ENCODE measurements at places on chromosomes 1 and 21. TPM values are rescaled to one million over a fixed set of nuclear protein-coding genes. Genes with fewer than 3 reads are reported as not detected.
A peak's percentile ranks its signal among the peaks of the same experiment; 100 is the strongest.

GRCh38 chr1:199279872-199280645, 641.2 kb downstream of the PTPRC start:
- no peak for DNase-seq

DNA sequence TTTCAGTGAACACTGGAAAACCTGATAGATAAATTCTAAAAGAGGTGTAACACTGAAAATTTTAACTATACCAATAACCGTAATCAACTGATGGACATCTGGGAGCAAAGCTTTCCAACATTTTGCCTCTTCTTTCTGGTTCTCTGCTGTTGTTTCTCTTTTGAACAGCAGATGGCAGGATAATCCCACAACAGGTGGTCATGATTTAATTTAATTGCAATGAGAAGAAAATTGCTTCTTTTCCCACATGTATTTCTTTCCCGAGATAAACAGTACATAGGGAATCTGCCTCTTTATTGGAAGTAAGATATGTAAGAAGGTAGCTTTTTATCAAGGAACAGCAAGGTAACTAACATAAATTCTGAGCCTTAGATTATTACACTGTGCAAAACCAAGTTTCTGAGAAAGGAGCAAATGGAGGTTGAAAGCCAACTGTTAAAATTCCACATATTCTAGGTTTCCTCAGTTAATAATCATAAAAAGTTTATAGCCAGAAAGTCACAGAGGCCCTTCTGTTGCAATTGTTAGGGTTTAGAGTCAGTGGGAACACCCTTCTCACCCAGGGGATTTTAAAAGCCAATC, 72.9 kb downstream of the RPS6KA1 start:
- peak; percentile 65 for DNase-seq

DNA sequence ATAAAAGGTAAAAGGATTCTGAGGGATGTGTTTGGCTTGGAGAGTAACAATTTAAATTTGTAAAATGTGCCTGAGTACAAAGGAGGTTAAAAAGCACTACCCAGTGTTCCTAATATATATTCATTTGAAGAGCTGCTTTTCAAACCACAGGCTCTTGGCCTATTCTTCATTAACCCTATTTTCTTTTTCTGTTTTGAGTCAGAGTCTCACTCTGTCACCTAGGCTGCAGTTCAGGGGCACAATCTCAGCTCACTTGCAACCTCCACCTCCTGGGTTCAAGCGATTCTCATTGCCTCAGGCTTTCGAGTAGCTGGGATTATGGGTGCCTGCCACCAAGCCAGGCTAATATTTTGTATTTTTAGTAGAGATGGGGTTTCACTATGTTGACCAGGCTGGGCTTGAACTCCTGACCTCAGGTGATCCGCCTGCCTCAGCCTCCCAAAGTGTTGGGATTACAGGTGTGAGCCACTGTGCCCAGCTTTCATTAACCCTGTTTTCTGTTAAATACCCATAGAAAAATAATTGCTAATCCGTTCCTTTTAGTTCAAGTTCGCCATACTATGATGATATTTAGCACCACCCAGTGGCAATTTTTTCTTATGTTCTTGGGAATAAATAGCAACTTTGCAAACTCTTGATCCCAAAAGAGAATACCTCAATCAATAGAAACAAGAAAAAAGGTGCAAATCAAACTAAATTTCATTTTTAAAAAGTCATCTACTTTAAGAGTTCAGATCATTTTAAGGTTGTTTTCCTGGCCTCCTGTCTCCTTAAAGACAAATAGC, 30.5 kb downstream of the ZBTB8OS start:
- DNase-seq = no peak

The PLA2G2D gene
- not detected for total RNA-seq

DNA sequence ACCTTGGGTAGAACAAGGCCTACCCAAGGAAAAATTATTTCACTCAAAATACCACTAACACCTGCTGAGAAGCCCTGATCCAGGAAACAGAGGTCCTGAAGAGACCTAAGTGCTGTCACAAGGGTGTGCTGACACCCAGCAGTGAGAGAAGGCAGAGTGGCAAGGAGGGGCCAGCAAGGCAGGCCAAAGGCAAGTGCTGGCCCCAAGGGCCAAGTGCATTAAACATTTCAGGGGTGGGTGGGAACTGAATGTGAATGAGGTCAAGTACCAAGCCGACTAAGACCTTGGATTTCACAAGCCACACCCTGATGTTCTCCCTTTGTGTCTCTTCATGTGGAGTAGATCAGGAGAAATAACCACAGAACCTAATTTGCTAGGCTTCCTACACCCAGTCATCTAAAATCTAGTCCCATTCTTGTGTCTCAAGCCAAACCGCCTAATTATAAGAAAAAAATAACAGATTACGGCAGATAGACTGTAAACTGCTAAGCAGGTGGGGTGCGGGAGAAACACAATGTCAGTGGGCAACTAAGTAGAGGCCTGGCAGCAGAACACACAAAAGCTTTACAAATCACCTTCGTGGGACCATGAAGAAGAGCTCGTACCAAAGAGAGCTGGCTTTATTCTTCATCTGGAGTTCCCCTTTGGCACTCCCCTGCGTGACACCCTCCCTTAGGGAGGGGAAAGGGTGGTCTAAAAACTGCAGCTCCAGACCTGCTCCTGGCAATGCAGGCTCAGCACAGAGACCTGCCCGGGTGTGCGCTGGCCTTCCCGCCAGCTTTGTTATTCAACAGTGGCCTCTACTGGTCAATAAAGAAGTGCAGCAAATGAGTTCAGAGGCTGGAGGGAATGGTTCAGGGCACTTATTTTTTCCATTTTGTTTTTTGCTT, 8.7 kb downstream of the UBE2G2 start:
- DNase-seq = peak; percentile 71

The KCNE1 gene
- total RNA-seq = 0.27 TPM

DNA sequence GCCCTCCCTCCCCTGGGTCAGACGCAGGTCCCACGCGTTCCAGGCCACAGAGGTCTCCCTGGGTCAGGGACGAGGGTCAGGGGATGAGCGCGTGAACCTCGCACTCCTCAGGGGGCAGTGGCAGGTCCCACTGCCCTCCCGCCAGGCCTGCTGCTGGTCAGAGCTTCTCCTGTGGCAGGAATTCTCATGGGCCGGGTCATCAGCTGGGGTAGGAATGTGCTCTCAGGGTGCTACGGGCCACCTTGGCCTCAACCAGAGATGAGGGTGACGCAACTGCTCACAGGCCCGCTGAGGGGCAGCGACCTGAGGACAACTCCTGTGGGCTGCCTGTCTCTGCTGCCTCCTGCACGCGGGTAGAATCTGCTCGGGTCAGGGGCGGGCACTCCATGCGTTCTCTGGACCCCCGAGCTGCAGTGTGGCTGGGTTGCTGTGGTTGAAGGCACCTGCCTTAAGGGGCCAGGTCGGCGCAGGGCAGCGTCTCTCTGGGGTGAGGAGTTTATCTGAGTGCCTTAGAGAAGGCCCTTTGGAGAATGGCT, 128.8 kb downstream of the PRDM16 start:
- no peak for DNase-seq

DNA sequence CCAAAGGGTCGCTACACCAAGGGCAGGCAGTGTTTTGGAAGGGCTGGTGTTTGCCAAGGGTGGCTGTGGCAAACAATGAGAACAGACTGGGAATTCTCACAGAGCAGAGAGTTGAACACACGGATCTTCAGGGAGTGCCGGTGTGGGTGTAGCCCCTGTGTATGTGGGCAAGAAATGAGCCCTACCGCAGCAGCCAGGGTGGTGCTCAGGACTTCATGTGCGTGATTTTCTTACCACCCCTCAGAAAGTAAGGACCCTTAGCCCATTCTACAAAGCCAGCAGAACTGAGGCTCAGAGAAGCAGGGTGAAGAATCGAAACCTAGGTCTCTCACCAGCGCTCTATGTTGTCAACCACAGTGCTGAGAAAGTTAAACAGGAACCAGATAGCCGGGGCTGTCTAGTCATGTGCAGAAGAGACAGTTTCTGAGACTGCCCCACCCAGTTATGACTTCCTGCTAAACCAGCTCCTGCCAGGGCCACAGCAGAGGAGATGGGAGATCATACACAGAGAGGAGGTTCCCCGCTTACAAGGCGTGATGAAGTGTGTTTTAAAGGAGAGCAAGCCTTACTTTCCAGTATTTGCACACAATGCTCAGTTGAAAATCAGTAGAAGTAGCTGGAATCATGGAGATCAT, 21.9 kb upstream of the MORC3 start:
- DNase-seq = peak; percentile 49

DNA sequence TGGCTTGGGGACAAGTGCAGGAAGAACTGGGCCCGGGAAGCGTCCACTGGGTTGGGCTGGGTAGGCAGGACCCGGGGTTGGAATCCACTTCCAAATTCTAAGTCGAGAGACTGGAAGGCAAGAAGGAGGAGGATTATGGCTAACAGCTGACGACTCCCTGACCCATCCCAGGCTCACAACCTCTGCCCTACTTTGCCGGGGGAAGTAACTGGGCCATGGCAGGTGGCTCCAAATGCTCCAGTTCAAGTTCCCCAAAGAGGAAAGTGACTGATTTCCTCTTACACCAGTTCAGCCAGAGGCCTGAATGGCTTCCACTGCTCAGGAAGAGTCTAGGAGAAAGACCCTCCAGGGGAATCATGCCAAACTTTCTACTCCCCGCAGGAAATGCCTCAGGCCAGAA, 11.4 kb downstream of the EMC1 start:
- DNase-seq = no peak

- peak; percentile 77 for DNase-seq
Measured at GRCh38 chr1:203673550-203674411, 47.1 kb downstream of the ATP2B4 start.

The SNX7 gene
- total RNA-seq = 1.3 TPM

GRCh38 chr1:206565995-206566394, 46.3 kb downstream of the EIF2D start:
- DNase-seq = no peak

The RCSD1 gene
- total RNA-seq = 142 TPM

DNA sequence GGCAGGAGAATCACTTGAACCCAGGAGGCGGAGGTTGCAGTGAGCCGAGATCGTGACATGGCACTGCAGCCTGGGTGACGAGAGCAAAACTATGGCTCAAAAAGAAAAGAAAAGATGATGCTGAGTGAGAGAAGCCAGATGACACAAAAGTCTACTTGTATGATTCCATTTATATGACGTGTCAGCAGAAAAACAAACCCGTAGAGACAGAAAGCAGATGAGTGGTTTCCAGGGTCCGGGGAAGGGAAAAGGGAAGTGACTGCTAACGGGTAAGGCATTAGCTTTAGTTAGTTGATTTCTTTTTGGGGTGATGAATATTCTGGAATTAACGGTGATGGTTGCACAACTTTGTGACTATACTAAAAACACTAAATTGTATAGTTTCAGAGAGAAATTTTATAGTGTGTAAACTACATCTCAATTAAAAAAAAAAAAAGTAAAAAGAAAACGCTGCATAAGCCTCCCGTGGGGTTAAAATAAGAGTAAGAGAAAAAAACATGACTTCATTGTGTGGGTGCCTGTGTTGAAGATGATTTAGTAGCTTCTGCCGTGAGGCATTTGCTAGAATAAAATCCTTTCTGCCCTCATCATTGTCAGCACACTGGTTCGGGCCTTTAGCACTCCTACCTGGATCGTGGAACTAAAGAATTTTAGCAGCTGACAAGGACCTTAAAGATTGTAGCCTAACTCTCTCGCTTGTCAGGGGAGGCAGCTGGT, 24.7 kb upstream of the ATP5PO start:
- DNase-seq = no peak

The NBL1 gene
- 22.6 TPM for total RNA-seq

The VSIG8 gene
- not detected for total RNA-seq

GRCh38 chr1:150553392-150554085, 4.3 kb downstream of the ADAMTSL4 start:
- DNase-seq = no peak

GRCh38 chr1:62778208-62778607, 5.7 kb upstream of the ATG4C start:
- DNase-seq = no peak

GRCh38 chr1:71023515-71023914, 24.1 kb downstream of the PTGER3 start:
- no peak for DNase-seq

DNA sequence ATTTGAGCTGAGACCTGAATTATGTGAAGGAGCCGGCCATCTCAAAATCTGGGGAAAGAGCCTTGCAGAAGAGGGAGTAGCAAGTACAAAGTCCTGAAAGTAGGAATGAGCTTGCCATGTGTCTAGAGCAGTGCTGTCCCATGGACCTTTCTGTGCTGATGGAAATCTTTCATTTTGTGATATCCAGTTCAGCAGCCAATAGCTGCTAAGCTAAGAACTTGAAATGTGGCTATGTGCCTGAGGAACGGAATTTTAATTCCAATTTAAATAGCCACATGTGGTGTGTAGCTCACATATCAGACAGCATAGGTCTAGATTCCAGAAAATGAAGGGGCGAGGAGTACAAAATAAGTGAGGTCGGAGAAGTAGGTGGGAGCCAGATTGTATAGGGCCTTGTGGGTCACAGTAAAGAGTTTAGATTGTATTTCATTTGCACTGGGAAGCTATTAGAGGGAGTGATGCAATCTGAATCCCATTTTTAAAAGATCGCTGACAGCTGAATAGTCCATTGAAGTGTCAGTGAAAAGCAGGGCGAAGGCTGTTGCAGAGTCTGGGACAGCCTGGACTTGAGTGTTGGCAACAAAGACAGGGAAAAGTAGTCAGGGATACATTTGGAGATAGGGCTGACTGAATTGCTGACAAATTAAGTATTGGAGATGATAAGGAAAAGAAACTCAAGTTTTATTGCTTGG, 80.3 kb downstream of the TMEM200B start:
- DNase-seq = no peak

- DNase-seq = no peak
Measured at GRCh38 chr1:163528710-163529348, 207.1 kb downstream of the NUF2 start.

The BACE2 gene
- total RNA-seq = 3.6 TPM

- no peak for DNase-seq
Measured at GRCh38 chr1:171754353-171754705, 12.5 kb upstream of the VAMP4 start.

- no peak for DNase-seq
Measured at GRCh38 chr1:222938986-222939385, 124.1 kb downstream of the DISP1 start.

The PLK3 gene
- 92.8 TPM for total RNA-seq

The PLXNA2 gene
- total RNA-seq = 1.2 TPM

DNA sequence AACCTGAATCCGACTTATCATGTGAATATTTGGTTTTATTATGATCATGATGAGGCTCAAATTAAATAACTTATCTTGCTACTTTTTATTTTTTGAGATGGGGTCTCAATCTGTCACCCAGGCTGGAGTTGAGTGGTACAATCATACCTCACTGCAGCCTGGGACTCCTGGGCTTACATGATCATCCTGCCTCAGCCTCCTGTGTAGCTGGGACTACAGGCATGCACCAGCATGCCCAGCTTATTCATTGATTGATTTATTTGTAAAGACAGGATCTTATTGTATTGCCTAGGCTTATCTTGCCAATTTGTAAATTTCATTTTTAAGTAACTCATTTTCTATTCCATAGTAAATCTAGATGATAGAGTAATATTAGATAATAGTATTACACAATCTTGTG, 84.3 kb downstream of the COL11A1 start:
- no peak for DNase-seq

The ZBTB7B gene
- 61.0 TPM for total RNA-seq

GRCh38 chr1:31310198-31310597, 13.4 kb downstream of the ZCCHC17 start:
- no peak for DNase-seq

- no peak for DNase-seq
Measured at GRCh38 chr1:5311634-5312292, 657.4 kb downstream of the AJAP1 start.
